ENCODE measurements at places on chromosomes 7 and 10.
A peak's percentile ranks its signal among the peaks of the same experiment; 100 is the strongest.

DNA sequence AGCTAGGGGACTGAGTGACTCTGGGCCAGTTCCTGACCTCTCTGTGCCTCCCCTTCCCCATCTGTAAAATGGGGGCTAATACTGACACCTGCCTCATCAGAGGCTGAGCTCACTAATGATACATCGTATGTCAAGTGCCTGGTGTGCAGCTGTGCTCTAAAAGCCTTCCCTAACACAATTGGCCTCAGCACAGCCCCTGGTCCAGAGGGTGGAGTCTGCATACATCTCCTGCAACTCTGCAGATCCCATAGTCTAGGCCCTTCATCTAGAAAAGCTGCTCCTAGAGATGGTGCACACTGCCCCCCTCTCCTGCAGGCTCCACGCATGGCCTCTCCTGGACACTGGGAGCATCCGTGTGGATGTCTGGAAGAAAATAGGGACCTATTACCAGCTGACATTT, 255.0 kb downstream of the RPS24 start:
- no peak for DNase-seq

DNA sequence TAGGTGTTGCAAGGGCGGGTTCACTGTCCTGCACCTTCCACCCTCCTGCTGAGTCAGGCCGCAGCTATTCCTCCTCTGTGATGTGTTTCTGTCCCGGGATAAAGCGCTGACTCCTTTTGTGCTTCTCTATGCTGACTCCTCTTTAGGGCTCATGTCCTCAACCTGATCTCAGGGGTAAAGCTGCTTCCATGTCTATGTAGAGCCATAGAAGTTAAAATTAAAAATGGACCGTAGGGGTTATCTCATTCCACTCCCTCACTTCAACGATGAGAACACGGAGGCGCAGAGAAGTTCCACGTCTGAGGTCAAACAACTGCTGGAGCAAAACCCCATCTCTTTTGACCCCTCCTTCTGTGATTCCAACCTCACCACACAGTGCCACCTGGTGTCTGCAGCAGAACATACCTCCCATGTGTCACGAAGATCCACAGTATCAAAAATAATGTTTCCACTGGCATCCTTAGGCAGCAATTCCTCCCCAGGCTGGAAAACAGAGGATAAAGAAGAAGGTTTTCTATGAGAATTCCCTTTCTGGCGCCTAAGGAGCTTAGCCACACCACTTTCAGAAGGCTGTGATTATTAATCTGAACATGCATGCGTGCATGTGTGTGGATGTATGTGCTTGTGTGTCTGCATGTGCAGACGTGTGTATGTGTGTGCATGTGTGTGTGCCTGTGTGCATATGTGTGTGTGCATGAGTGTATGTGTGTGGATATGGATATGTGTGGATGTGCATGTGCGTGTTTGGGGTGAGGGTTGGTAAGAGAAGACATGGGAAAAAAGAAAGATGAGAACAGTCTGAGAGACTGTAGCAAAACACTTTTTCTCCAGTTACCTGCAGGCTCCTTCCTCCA, 81.2 kb upstream of the UCN3 start:
- DNase-seq, result peak; percentile 74

GRCh38 chr7:114853189-114853588, 68.7 kb upstream of the MDFIC start:
- no peak for DNase-seq

DNA sequence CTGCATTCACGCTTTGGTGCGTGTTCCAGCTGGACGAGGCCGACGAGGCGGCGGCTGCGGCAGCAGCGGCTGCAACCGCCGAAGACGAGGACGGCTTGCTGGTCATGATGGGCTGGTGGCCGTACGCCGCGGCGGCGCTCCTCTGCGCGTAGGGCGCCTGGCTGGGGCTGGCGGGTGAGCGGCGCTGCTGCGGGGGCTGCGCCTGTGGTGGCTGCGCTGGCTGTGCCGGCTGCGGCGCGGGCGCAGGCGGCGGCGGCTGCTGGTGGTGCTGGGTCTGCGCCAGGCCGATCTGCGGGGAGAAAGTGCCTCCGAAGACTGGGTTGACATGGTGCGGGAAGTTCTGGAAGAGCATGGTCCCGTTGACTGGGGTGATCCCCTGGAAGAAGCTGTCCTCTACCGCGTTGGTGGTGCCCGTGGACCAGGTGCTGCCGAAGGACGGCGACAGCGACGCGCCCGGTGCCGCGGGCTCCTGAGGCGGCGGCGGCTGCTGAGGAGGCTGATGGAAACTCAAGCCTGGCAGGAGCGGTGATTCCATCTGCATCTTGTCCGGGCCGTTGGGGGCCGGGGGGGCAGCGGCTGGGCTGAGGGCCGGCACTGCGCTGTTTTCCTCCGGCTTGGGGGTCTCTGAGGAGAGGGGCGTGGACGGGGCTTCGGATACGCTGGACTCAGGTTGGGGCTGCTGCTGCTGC, 51.1 kb downstream of the CPEB3 start:
- peak; percentile 17 for DNase-seq

DNA sequence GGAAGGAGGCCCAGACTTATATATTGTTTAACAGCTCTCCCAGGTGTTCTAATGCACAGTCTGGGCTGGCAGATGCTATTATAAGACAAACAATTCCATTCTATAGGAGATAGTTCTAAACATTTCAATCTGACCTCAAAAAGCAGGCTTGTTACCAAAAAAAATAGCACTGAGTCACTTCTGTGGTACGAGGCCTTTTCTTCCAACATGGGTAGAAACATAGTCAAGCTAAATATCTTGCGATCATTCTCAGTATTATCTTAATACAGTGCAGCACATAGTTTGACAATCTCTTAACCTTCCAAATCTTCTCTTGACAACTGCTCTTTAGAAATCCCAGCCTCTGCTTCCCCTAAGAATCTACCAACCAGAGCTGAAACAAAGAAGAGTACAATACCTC, 46.6 kb upstream of the MKX start:
- DNase-seq, result no peak

DNA sequence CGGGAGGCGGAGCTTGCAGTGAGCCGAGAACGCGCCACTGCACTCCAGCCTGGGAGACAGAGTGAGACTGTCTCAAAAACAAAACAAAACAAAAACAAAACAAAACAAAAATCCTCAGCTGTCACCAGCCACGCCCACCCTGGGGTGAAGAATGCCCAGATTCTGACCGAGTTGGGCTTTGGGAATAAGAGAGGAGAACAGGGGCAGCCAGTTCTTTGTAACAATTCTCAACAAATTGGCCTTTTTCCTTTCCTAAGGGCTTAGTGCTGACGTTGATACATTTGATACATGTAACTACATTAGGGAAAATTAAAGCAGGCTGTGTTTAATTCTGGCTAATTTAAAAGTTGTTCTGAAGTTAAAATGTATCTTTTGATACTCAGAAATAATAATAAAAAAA, 121.0 kb downstream of the EPC1 start:
- DNase-seq, result no peak

GRCh38 chr10:44030132-44030531, 354.8 kb downstream of the CXCL12 start:
- DNase-seq, result no peak

DNA sequence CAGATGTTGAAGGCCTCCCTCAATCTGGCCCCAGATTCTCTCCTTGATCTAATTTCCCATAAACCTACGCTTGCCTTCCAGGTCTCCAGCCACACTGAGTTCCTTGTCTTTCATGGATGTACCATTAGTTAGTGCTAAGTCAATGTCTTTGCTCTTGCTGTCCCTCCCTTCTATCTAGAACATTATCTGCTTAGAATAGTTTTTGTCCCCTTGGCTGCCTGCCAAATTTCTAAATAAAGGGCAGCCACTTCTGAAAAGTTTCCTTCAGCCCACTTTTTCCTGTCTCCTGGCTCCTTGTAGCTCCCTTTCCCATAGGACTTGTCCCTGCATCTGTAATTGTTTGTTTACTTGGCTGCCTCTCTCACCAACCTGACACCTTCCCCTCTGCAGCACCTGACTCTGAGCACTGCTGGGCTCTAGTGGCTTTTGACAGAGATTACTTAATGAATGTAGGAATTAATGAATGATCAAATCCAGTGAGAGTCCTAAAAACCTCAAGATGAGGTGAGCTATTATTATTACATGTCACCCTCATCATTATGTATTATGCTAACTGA, 58.3 kb downstream of the CXCL12 start:
- DNase-seq, result no peak

GRCh38 chr7:46630031-46630430, 709.0 kb upstream of the IGFBP3 start:
- DNase-seq, result no peak

GRCh38 chr7:124720195-124720594, 45.4 kb downstream of the GPR37 start:
- no peak for DNase-seq

DNA sequence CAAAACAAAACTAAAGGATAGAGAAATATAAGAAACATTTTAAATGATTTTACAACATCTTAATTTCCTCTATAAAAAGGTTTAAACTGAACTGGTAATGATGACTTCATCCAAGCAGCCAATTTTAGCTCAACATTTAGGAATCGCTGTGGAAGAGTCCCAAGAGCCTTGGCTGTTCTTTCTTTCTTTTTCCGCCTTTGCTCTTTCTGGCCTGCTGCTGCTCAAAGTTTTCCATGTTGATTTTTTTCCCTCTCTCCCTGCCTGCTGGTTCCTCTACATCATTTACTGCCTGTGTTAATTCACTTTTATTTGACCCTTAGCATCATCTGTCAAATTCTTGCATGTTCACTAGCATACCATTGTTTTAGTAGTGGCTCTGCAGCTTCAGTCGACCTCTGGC, 146.9 kb downstream of the EVX1 start:
- DNase-seq, result no peak

DNA sequence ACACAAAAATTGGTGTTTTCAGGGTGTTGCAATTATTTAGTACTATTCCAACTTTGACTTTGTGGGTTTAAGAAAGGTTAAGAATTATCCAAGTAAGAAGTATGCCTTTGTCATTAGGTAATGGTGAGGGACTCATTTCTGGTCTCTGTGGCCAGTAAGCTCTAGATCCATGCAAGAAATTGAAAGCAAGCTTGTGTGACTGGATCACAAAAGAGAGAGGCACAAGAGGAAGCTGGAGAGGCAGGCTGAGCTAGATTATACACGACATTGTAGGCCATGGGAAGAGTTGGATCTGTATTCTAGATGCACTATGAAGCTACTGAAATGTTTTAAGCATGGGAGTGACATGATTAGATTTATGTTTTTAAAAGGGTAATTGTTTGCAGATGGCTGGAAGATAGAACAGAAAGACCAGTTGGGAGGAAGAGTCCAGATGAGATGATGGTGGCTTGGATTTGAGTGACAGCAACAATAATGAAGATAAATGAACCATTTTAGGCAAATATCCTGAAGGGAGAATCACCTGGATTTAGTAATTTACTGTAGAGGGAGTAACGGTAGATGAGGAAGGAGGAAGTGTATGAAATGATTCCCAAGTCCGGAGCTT, 50.0 kb downstream of the CALD1 start:
- no peak for DNase-seq

DNA sequence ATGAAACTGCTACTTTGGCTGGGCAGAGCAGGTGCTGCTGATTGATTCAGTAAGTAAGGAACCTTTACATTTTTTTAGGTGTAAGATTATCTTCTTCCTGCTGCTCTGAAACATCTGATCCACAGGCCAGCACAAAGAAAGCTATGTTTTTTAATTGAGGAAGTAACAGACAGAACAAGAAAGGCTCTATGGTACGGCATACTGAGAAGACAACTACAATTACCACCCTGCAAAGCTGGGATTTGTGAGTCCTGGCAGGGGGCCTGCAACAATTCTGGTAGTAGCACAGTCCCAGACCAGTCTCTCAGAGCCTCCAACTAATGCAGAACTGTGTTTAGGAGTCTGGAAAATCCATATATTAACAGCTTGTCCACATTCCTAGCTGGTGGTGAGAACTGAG, 103.0 kb upstream of the LRRTM3 start:
- DNase-seq, result no peak

DNA sequence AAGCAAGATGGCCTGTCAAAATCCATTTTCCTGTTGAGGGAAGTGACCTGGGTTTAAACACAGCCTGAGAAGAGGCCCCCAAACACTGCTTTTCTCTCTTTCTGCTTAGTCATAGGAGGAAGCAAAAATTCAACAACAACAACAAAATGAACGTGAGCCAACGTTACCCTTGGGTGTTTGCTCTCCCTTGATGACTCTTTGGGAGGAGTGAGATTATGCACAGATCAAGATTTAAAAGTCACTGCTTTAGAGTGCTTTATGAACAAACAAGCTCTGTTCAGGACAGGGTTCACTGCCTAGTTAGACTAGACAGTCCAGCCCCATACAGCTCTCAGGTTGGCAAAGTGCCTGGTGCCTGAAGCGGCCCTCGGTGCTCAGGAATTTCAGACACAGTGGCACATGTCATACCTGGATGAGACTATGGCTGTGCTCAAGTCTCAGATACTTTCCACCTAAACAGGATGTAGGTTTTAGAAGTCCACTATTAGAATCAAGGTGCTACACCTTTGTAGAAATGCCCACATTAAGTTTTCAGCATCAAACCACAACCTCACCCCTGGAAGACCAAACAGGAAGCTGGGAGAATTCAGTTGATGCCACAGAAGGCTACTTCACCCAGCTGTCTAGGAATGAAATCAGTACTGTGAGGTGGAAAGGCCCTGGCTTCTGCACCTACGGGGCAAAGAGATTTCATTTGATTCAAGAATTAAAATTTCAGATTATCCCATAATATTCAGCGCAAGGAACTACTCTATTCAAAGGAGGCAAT, 38.7 kb downstream of the DENND11 start:
- no peak for DNase-seq

- peak; percentile 23 for DNase-seq
These were observed 77.0 kb downstream of the OAT start for GRCh38 chr10:124341768-124342135.

- peak; percentile 62 for DNase-seq
These were observed 101.0 kb upstream of the AGR3 start for GRCh38 chr7:16982640-16983350.

DNA sequence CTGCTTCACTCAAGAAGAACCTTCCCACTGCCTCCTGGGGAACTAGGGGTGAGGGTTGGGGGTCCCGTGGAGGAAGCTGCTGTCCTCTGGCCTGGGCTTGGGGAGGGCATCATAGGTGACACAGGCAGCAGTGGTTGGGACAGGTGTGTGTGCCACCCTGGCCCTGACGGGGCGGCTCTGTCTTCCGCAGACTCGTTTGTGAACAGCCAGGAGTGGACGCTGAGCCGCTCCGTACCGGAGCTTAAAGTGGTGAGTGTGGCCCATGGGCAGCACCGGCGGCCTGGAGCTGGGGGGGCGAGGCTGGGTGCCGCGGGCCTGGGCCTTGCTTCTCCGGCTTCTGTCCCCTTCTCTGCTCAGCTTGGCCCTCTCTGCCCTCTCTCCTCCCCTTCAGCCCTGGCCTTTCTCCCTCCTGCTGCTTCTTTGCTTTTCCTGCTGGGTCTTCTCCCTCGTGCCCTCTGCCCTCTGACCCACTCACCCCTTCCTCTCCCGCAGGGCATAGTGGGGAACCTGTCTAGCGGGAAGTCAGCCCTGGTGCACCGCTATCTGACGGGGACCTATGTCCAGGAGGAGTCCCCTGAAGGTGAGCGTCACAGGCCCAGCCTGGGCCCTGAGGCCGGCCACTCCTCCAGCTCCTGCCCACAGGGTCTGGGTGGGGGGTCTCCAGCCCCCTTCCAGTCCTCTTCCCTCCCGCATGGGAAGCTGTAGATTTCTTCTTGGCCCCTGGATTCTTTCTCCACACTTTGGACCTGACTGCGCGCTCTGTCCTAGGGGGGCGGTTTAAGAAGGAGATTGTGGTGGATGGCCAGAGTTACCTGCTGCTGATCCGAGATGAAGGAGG, 30.5 kb downstream of the AGAP3 start:
- no peak for DNase-seq
